ENCODE measurements at places on chromosomes 5 and 9. TPM values are rescaled to one million over a fixed set of nuclear protein-coding genes. Genes with fewer than 3 reads are reported as not detected.

The SHISAL2B gene
- total RNA-seq = not detected

The NEUROG1 gene
- total RNA-seq = not detected

The RGS7BP gene
- total RNA-seq = not detected

The DOCK2 gene
- total RNA-seq = 215 TPM

The RNF145 gene
- 141 TPM for total RNA-seq

The SLC6A7 gene
- total RNA-seq = not detected

The INSYN2B gene
- total RNA-seq = not detected

The CYLC2 gene
- total RNA-seq = not detected

The DND1 gene
- 2.8 TPM for total RNA-seq

The EFCAB9 gene
- total RNA-seq = not detected

The GCNT1 gene
- total RNA-seq = 7.0 TPM

The RASGRF2 gene
- 21.1 TPM for total RNA-seq

The SLC34A1 gene
- not detected for total RNA-seq

The PFN3 gene
- not detected for total RNA-seq

The SMU1 gene
- 28.6 TPM for total RNA-seq

The PCDHB11 gene
- not detected for total RNA-seq

The PHF24 gene
- 0.57 TPM for total RNA-seq

The TNFAIP8 gene
- total RNA-seq = 193 TPM

The NMUR2 gene
- not detected for total RNA-seq

The INSL4 gene
- not detected for total RNA-seq

The NUDT2 gene
- 30.4 TPM for total RNA-seq

The SLC6A19 gene
- not detected for total RNA-seq

The SLC45A2 gene
- not detected for total RNA-seq

The KIF27 gene
- total RNA-seq = 2.7 TPM

The OR1N1 gene
- not detected for total RNA-seq

The GM2A gene
- 16.0 TPM for total RNA-seq

The LCN2 gene
- total RNA-seq = not detected
